ENCODE measurements at places on chromosomes 5 and 9. TPM values are rescaled to one million over a fixed set of nuclear protein-coding genes. Genes with fewer than 3 reads are reported as not detected.
A peak's percentile ranks its signal among the peaks of the same experiment; 100 is the strongest.

- DNase-seq: peak; percentile 83
Measured at GRCh38 chr5:50445296-50445949, 4.3 kb upstream of the EMB start.

DNA sequence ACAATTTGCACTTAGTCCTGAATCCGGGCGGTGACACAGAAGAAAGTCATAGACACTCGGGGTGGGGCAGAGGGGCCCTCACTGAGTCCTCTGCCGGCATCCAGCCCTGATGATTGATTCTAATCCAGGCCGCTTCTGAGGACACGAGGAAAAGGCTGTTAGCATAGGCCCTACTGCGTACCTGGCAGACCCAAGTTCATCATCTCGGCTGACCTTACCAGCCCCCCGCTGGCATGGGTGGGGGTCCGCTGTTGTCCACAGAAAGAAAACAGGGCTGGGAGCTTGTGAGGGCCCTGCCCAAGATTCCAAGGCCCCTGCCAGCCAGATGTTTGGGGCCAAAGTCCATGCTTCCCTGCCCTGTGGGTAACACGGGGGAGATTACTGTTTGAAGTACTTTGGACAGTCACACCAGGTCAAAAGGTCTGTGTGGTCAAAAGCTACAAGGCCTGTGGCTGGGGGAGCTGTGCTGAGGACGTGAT, 24.5 kb downstream of the ERGIC1 start:
- DNase-seq: no peak

GRCh38 chr9:105656131-105656921, 5.9 kb upstream of the TAL2 start:
- DNase-seq: peak; percentile 61

DNA sequence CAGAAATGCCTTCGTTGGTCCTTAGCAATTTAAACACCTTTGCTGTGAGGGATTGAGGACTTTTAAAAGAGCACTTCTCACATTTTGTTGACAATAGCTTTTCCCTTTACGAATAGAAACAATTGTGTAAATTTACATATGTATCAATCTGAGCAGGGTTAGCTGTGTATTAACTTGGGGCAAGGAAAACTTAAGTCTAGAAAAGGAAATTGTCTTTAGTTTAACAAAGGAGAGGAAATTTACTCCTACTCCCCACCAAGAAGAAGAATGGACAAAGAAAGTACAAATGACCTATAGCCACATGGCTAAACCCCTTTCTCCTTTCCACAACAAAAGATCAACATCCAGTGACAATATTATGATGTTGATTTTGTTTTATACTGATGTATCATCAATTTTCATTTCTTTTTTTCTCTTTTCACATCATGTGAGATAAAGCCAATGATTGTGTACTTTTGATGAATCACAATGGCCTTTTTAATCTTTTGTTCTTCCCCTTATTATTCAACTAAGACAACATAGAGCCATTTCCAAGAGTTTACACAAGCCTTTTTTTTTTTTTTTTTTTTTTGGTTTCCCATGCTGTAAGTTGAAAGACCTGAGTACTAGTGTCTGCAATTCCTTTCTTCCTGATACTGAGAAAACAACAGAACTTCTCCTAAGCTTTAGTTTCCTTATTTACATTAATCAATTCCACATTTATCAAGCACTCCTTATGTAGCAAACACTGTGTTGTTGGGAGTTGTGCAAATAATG, 19.0 kb downstream of the FOXB2 start:
- no peak for DNase-seq

DNA sequence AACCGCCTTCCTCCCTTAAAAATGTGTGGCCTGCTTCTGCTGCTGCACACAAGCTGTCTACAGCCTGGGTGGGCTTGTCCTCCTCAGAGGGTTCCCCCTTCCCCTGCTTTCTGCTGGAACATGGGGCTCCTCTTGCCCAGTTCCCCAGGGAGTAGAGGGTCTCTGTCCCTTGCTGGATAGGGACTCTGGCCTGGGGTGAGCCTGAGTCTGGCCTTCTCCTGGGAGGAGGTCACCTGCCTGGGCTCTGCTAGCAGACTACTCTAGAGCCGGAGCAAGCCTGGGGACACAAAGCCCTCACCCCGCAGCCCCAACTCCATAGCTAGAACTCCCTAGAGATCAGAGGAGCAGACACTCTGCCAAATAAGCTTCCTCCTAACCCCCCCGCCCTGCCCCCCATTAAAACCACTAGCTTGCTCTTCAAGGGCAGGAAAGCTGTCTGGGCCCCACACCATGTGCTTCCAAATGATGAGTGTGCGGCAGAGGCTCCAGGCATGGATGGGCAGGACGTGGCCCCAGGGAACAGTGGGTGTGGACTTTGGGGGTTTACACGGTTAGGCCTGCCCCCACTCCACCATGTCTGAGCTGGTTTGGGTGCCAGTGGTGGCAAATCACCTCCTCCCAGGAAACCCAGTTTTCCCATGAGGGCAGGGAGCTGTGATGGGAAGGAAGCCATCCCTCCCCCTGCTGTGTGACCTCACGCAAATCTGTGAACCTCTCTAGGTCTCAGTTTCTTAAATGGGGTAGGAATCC, 10.0 kb downstream of the TCF7 start:
- no peak for DNase-seq

Gene DEPDC1B
- total RNA-seq: 20.5 TPM

GRCh38 chr5:174527916-174528540, 196.4 kb upstream of the MSX2 start:
- no peak for DNase-seq

DNA sequence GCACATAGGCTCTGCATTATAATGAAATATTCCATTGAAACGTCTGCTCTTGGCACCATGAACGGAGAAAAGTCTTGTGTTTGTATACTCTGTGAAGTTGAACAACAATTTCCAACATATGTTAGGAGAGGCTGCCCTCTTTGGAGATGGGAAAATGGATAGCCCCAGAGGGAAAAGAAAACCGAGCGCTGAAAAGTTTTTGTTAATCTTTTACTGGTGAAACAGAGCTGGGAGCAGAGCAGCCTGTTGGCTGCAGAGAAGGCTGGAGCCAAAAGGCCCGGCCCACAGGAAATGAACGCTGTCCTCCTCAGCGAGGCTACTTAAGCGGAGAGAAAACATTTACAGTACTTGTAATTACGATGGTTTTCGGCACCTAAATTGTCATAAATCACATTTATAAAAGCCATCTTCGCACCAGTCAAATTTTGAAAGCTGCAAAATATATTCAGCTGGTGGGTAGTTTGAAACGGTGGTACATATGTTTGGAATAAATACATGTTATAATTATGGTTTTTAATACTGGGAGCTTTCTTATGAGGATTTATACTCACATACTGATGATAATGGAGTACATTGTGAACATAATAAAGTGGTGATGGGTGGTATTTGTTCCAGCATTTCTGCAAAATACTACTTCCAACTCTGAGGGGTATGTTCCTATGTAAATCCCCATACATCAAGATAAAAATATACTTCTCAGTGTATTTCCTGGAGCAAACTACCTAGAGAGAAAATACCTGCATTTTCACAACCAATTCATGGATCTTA, 129.6 kb upstream of the CNTLN start:
- DNase-seq: no peak

- no peak for DNase-seq
Measured at GRCh38 chr9:102700936-102701335, 294.2 kb upstream of the CYLC2 start.

Gene EQTN
- not detected for total RNA-seq

Gene ACOT12
- total RNA-seq: not detected

GRCh38 chr5:41747301-41747700, 122.9 kb downstream of the OXCT1 start:
- DNase-seq: no peak

Gene KIF20A
- total RNA-seq: 19.7 TPM
